ENCODE measurements at places on chromosomes 2 and 18. TPM values are rescaled to one million over a fixed set of nuclear protein-coding genes. Genes with fewer than 3 reads are reported as not detected.

DNA sequence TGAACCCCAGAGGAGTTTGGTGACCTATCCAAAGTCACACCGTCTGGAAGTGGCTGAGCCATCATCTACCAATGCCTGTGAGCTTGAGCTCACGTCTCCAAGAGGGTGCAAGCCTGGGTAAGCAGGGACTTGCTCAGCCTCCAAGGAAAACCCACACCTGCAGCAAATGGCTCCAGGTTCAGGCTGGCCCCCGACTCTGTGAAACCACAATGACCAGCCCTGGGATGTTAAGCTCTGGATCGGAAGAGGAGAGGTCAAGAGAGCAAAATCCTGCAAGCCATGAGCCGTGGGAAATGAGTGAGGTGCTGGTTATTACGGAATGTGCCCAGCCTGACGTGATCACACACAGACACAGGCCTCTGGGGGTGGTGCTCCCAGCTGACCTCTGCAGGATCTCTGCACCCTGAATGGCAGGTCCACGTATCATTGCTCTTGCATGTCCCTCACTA, 94.1 kb upstream of the OTOS start:
- DNase-seq, result no peak

DNA sequence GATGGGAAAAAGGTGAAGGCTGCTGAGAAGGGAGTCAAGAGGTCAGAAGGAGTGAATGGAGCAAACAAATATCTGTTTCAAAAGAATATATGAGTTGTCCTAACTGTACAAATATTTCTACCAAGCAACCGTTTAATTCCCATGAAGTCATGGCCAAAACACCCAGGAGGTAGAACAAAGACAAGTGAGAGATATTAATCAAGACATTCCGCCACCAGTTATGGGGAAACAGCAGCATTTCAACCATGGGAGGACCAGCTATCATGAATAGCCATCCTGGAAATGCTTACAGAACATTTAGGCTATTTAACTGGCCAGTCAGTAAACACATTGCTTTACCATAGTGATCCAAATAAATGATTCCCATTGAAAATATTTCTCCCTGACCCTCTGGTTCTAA, 396.3 kb downstream of the IRS1 start:
- DNase-seq, result no peak

- DNase-seq, result no peak
Measured at GRCh38 chr2:172173174-172173706, 70.5 kb upstream of the DLX2 start.

- no peak for DNase-seq
Measured at GRCh38 chr2:173161040-173161439, 85.4 kb downstream of the MAP3K20 start.

The ANKRD23 gene
- total RNA-seq, result 6.1 TPM

The NAT8 gene
- not detected for total RNA-seq

The TUBB8B gene
- total RNA-seq, result 0.93 TPM

- DNase-seq, result no peak
Measured at GRCh38 chr2:172447811-172448493, 20.6 kb downstream of the ITGA6 start.

The KCNE4 gene
- total RNA-seq, result 0.72 TPM

DNA sequence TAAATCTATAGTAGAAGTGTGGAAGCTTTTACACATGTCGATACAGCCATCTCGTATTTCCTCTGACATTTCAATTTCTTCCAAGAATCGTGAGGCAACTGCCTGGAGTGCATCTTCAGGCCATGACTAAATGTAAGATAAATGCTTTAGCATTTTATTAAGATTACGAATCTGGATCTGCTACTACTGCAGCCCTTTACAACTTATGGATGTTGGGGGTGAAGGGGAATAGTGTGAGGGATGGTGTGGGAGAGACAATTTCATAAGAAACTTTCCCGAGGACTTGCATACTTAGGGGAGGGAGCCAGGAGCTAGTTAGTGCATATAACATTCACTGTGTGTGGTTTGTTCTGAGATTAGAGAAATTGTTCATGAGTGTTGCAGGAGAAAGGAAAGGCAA, 204.8 kb downstream of the SLC39A10 start:
- DNase-seq, result no peak

The ALLC gene
- total RNA-seq, result 0.16 TPM

- no peak for DNase-seq
Measured at GRCh38 chr2:170610615-170611014, 104.5 kb upstream of the SP5 start.

DNA sequence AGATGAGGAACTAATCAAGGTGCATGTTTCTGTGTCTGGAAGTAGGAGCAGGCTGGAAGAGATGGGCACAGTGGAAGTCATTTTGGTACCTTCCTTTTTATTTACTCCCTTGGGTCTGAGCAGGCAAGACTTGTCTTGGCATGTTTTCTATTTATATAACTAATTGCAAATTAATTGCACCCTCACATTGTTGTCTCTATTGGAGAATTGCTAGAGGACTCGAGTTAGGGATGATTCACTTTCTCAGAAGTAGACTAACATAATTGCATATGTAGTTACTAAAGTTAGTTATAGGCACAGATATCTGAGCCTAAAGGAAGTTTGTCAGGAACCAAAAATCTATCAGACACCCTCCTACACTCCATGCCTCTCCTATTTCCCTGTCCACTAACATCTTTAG, 92.8 kb upstream of the NRP2 start:
- no peak for DNase-seq

The PDE11A gene
- 60.5 TPM for total RNA-seq

The PLGLB2 gene
- 8.3 TPM for total RNA-seq

The CENPA gene
- 10.7 TPM for total RNA-seq

DNA sequence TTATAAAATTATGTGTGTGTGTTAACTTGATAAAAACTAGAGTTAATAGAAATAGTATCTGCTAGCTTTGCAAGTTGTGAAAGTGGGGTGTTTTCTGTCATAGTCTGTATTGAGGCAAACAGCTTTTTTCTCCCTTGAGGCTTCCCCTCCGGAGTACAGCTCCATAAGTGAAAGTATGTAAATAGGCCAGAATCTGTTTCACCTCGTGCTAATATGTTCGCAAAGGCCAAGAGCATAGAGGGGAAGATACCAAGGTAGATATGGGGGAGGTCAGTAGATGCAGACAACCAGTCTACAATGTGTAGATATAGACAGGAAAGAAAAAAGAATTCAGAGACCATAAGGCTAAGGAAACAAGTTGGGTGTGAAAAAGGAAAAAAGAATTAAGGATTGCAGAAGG, 72.9 kb downstream of the PTRHD1 start:
- DNase-seq, result no peak

The OTOS gene
- not detected for total RNA-seq

The DSG1 gene
- not detected for total RNA-seq

DNA sequence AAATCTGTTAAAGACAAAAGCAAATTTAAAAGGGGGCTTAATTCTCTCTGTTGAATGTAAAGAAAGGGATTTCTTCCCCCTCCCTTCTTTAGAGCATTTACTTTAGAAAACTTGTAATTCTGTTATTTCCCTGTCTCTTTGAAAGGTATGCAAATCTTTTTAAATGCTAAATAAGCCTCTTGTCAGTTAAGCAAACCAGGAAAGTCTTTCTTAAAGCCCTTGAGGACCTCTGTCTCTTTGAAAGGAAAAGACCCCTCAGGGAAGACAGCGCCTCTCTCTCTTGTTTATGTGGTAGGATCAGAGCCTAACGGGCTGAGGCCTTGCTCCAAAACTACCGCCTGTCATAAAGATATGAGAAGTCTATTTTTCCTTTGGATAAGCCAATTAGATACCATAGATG, 139.9 kb upstream of the CDH7 start:
- DNase-seq, result no peak

DNA sequence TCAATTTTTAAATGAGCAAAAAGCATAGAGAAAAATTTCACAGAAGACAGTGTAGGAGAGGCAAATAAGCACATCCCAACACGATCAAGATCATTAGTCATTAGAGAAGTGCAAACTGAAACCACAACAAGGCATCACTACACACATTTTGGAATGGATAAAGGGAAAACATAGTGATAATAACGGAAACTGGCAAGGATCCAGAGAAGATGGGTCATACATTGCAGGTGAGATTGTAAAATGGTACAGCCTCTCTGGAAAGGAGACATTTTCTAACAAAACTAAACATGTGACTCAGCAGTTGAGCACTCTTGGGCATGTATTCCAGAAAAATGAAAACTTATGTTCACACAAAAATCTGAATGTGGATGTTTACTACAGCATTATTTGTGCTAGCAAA, 98.3 kb upstream of the TMEM17 start:
- no peak for DNase-seq

The FECH gene
- 25.8 TPM for total RNA-seq

DNA sequence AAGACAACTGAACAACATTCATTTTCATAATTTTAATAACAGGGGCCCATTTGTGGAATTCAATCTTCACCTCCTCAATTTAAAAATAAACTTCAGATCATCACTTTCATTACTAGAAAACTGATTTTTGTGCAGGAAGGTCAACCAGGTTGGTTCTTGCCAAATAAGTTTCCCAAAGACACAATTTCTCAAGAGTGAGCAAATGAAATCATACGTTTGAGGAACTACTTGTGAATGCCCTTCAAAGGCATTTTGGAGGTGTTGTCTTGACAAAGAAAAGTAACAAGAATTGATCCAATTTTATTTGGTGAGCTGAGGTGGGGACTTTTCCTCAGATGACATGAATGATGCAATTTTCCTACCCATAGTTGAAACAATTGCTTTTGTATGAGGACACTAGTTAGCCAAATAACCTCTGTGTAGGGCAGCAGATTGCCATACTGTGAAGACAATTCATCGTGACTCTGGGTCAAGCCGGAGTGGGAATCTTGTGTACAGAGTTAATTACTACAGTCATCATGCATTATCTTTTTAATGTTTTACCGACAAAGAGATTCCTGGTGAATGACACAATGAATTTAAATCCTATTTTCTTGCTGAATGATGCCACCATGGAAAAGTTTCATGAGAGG, 121.8 kb downstream of the TGFA start:
- DNase-seq, result no peak

GRCh38 chr18:11050966-11051365, 98.4 kb downstream of the PIEZO2 start:
- no peak for DNase-seq

DNA sequence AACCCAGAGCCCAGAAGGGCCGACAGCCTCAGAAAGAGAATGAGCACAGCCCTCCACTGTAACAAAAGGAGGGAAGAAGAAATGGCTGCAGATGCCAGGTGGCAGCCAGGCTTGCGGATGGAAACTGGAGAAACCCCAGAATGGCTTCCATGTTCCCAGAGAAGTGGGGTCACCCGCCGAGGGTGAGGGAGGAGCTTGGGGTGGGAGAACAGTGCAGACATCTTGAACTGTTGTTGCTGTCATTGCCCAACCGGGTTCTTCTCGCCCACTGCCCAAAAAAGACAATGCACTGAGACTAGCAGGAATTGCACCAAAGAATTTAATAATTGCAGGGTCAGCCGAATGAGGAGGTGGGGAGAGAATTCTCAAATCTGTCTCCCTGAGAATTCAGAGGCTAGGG, 223.2 kb upstream of the RAB6C start:
- DNase-seq, result no peak

DNA sequence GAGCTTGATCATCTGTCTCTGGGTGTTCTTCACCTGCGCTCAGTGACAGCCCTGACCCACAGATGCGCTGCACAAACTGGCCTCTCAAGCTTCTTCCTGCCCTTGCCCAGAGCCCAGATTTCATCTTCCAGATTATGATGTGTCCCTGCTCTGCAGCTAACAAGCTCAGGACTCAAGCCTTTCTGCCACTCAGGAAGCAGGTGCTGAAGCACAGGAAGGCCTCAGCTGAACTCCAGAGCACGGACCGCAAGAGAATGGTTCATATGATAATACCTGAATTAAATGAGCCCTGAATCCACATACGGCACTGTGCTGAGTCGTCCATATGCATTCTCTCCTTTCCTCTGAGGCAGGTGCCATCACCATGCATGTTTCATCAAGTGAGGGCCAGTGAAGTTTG, 3.8 kb downstream of the CD207 start:
- no peak for DNase-seq

The CNTNAP5 gene
- total RNA-seq, result 8.9 TPM

The TFPI gene
- total RNA-seq, result 23.5 TPM

The ACVR1C gene
- 2.4 TPM for total RNA-seq

The RNF152 gene
- total RNA-seq, result 32.0 TPM
